ENCODE measurements at places on chromosomes 12 and 14.

- DNase-seq, result no peak
Measured at GRCh38 chr12:49261721-49262120, 3.2 kb upstream of the TUBA1C start.

DNA sequence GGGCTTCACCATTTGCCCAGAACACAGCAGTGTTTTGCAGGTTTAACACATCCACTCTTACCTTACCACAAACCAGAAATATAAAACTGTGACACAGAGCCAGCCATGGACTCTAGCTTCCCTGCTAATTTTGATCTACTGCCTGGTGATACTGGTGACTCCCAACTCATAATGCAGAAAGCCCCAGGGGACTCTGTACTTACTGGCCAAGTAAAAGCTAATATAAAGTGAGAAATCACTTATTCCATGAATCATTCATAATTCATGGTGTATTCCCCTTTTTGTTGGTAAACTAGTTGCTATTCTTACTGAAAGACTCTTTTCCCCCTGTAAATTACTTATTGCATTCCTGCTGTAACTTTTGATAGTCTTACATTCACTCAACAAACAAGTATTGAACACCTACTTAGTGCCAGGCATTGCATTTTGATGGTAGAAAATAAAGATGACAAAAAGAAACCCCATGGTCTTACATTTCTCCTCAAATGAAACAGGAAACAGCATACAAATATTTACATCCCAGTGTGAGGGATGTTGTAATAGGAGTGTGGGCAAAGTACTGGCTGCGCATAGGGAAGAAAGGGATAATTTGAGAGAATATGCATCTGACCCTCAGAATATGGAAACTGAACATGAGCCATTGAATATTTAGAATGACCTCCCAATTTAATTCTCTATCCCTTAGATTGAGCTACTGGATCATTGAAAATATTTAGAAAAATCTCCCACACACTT lies 279.6 kb downstream of the PDZRN4 start:
- DNase-seq, result no peak

GRCh38 chr12:130818272-130818634 lies 20.8 kb downstream of the STX2 start:
- DNase-seq, result no peak

- no peak for DNase-seq
Measured at GRCh38 chr14:78022059-78022458, 148.1 kb upstream of the NRXN3 start.

DNA sequence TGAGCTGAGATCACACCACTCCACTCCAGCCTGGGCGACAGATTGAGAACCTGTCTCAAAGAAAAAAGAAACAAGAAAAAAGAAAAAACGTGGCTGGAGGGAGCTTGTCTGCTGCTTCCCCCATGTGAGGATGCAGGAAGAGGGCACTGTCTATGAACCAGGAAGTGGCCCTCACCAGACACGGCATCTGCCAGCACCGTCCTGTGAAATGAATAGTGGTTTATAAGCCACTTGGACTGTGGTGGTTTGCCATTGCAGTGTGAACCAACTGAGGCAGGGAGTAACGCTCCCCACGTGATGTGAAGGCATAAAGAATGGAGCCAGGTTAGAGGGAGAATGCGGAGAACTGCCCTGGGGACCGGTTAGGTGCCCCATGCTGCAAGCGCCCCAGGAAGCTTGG lies 4.5 kb upstream of the BRF1 start:
- no peak for DNase-seq

DNA sequence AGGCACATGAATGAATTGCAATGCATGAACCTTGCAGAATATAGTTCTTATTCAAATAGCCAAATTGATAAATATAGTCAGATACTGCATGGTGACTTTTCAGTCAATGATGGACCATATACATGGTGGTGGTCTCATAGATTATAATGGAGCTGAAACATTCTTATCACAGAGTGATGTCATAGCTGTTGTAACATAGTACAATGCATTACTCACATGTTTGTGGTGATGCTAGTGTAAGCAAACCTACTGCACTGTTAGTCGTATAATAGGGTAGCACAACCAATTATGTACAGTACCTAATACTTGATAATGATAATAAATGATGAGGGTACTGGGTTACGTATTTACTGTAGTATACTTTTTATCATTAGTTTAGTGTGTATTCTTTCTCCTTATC lies 280.3 kb downstream of the BCAT1 start:
- no peak for DNase-seq

GRCh38 chr12:64318605-64319004 lies 72.0 kb downstream of the C12orf56 start:
- DNase-seq, result no peak

- DNase-seq, result no peak
Measured at GRCh38 chr14:96804895-96805294, 7.7 kb downstream of the VRK1 start.

- no peak for DNase-seq
Measured at GRCh38 chr14:51498411-51499227, 153.1 kb upstream of the FRMD6 start.

- no peak for DNase-seq
Measured at GRCh38 chr14:52044791-52045522, 23.9 kb downstream of the NID2 start.

DNA sequence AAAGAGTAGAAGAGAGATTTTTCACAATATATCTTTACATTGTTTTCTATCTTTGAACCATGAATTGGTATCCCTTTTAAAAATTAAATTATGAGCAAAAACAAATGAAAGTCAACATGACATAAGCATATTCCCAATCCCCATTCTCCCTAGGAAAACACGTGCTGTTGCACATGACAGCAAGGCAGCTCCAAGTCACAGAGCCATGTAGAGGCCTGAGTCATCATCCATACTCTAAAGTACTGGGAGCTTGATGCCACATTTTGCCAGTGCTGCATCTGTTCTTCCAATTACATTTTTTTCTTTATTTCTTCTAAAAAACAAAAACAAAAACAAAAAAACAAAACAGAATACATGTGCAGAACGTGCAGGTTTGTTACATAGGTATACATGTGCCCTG lies 115.2 kb downstream of the ITPR2 start:
- no peak for DNase-seq

DNA sequence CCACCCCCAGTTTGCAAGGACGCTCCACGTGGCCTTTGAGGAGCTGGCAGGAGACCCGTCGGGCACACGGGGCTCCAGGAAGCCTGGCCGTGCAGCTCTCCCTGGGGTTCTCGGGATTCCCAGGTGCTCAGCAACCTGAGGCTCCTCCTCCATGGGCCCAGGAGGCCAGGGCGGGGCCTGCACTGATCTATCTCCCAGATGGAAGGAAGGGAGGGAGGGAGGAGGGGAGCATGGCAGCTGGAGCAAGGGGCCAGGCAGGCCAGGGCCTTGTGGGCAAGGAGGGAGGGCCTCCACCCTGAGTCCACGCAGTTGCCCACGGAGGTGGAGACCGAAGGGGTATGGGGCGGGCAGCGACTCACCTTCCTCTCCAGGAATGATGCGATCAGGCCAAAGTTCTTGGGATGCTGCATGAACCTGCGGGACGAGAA lies 127.3 kb downstream of the RFLNA start:
- DNase-seq, result no peak

DNA sequence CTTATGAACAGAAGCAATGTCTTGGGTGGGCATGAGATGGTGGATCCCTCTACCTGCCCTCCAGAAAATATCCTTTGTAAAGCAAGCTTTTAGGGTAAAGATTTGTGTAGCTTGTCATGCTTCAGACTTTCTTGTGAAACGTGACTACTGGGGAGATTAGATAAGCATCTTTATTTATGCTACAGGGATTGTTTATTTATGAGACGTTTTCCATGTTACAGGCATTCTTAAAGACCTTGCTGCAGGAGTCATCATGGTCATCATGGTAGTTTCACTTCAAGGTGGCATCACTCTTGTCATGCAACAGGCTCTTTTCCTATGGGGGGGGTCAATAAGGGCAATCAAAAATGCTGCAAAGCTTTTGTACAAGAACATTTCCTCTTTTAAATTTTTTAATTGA lies 8.2 kb upstream of the MIS18BP1 start:
- DNase-seq, result no peak

DNA sequence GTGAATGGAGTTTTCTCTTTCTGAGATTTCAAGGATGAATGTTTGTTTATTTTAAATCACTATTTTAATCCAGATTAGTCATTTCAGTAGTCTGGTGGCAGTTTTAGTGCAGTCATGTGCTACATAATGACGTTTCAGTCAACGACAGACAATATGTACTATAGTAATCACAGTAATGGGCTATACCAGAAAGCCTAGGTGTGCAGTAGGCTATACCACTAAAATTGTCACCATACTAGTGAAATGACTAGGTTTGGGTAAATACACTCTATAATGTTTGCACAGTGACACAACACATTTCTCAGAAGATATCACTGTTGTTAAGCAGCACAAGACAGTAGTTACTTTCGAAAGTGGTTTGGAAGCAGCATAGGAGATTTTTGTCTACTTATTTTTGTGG lies 203.1 kb downstream of the ETNK1 start:
- no peak for DNase-seq

DNA sequence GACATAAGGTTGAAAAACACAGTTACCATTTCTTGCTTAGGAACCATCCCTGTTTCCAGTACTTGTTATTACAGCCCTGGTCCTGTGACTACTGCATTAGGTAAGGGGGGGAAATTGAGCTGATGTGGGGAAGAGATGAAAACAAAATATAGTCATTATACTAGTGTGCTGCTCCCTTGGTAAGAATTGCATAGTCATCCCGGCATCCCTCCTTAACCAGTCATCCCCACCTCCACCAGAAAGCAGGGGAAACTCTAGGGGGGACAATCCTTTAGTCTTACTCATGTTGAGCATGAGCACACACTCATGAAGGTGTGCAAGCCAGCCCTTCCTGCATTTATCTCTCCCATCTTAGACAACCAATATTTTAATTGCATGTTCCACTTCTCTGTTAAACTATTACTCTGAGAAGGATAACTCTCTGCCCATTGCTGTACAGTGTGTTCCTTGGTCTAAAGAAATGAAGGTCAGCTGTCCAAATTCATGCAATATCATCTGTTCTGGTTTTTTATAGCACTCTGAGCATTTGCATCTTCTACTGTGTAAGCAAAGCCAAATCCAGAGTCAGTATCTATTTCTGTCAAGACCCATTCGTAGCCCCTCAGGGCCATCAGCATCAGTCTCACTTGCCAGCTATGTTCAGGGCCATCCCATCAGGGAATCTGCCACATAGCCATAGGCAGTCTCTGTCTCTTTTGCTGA lies 46.8 kb downstream of the TMEM30B start:
- DNase-seq, result no peak

- no peak for DNase-seq
Measured at GRCh38 chr12:24776861-24777260, 172.0 kb downstream of the BCAT1 start.

GRCh38 chr14:30356438-30357202 lies 202.3 kb upstream of the G2E3 start:
- DNase-seq, result no peak

- no peak for DNase-seq
Measured at GRCh38 chr12:39616666-39617065, 2.9 kb downstream of the ABCD2 start.

DNA sequence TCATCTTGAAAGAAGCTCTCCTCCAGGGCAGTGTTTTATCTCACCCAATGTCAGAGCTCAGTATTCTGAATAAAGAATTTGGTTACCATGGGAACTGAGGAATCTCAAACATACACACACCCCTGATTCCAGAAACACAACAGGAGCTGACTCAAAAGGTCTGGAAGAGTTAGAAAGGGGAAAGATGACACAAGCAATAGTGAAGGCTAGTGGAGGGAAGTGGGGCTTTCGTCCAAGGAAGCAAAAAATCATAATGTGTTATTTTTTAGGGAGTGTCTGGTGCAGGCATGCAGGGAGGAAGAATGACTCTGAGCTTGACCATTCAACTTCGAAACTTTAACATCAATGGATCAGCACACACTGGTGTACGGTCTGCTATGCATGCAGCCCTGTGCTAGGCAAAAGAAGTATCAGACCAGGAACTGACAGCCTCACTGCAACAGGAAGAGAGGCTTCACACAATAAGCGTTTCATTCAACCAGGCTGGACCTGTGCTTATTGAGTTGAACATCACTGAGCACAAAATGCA lies 20.3 kb downstream of the HEBP1 start:
- DNase-seq, result no peak

- DNase-seq, result no peak
Measured at GRCh38 chr12:18922851-18923250, 184.9 kb downstream of the CAPZA3 start.

DNA sequence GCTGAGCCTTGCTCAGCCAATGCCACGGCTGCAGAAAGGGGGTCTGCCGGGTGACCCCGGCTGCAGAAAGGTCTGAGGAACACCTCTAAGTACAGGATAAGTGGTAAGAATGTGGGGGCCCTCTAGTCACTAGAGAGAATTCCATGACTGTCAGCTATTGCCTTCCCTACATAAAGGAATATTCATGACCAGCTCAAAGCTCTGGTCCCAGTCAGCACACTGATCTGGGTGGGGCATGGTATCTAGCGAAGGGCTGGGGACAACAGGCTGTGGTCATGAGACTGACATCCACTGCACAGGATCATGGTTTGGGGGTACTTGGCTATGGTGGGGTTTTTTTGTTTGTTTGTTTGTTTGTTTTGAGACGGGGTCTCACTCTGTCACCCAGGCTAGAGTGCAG lies 42.1 kb downstream of the DCAF4 start:
- DNase-seq, result no peak

GRCh38 chr12:3365463-3366411 lies 125.3 kb upstream of the PRMT8 start:
- DNase-seq, result no peak

DNA sequence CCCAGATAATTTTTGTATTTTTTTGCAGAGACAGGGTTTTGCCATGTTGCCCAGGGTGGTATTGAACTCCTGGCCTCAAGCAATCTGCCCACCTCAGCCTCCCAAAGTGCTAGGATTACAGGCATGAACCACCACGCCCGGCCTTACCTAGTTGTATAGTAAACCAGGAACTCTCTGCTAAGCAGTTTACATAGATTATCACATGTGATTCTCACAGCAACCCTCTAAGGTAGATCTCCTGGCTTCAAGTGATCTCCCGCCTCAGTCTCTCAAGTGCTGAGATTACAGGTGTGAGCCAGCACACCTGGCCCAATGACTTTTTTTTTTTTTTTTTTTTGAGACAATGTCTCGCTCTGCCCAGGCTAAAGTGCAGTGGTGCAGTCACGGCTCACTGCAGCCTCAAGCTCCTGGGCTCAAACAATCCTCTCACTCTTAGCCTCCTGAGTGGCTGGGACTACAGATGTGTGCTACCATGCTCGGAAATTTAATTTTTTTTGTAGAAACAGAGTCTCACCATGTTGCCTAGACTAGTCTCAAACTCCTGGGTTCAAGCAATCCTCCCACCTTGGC lies 26.0 kb upstream of the ATP2A2 start:
- DNase-seq, result no peak

GRCh38 chr12:77915071-77915600 lies 84.4 kb downstream of the NAV3 start:
- DNase-seq, result no peak

GRCh38 chr12:10721651-10722501 lies 1.2 kb downstream of the YBX3 start:
- DNase-seq, result peak; percentile 81

DNA sequence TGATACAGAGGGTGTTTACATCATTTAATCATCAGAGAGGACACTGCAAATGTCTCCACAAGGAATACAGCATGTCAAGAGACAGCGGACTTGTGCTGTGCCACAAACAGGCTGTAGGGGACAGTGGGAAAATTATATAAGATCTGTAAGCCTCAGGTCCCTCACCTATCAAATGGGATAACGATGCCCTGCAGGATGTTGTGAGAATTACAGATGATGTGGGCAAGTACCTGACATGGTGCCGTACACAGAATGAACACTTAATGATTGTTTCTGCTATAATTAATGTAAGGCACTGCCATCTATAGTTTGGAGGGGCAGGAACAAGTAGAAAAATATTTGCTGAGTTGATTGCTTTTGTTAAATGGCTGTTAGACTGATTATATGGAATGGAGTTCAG lies 81.9 kb upstream of the GTF2A1 start:
- no peak for DNase-seq
